ENCODE measurements at places on chromosomes 2 and 18. TPM values are rescaled to one million over a fixed set of nuclear protein-coding genes. Genes with fewer than 3 reads are reported as not detected.

DNAJC5G gene
- not detected for total RNA-seq

IL37 gene
- total RNA-seq: not detected

ATP8B1 gene
- 0.44 TPM for total RNA-seq

LCT gene
- 0.26 TPM for total RNA-seq

MROH2A gene
- not detected for total RNA-seq

HS6ST1 gene
- 15.6 TPM for total RNA-seq

NEURL3 gene
- not detected for total RNA-seq

MATN3 gene
- total RNA-seq: 0.28 TPM

DUSP11 gene
- 41.5 TPM for total RNA-seq

NEUROD1 gene
- total RNA-seq: not detected

DNA sequence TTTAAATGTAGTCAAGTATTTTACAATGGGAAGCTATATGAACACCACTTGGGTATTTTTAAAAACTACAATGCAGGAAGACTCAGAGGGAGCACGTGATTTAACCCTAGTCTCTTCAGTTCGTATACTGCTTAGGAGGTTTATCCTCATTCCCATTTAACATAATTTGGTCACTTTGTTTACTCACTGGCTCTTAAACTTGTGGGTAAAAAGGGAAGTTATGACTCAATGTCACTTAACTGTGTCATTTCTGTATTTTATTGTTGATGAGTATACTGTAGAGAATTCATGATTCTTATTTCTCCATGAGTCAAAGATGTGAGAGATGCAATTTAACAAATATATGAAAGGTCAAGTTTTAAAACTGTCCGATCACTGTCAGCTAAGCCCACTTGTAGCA is 48.2 kb downstream of the SLC66A3 start:
- H3K4me3 ChIP-seq: no peak overlapping the region
- DNase-seq: no peak
- no peaks in the 10 kb centered on the region for H3K4me1 ChIP-seq
- H3K27ac ChIP-seq: no peak overlapping the region

GRCh38 chr2:101613056-101613704 is 84.3 kb upstream of the MAP4K4 start:
- no peaks in the 10 kb centered on the region for H3K27me3 ChIP-seq
- no peak overlapping the region for H3K27ac ChIP-seq
- H3K36me3 ChIP-seq: no peaks in the 10 kb centered on the region
- no peak overlapping the region for H3K4me3 ChIP-seq

DNA sequence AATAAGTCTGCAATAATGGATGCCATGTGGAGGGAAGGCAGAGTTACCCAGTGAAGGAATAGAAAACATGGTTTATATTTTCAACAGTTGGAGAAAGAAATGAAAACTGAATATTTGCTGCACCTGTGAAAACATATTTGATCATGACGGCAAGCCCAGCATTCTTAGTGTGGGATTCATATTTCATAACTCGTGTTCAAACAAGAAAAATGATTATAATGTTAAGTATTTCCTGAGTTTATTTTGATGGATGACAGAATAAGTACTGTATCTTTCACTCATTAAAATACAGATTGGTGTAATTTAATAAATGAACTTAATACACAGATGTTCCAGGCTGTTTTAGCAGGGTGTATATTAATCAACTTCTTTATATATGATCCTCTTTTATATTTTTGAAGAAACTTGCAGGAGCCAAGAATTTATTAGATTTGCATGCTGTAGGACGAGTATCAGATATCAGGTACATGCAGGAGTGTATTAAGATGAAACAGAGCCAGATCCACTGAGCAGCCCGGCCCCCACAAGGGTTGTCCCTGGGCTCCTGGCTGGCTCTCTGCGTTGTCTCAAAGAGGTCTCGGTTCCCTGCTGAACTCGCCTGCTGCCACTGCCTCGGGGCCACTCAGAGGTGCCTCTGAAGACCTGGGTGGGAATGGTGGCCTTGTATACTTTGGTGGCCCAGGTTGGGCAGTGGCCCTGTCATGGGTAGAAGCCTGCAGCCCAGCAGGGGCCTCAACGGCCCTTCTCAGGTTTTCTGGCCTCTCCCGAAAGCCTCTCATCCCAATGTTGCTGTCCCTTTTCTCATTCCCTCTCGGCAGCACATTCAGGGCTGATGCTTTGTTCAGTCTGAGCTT is 95.0 kb upstream of the LDAH start:
- no peak for DNase-seq
- no peaks in the 10 kb centered on the region for H3K36me3 ChIP-seq
- no peaks in the 10 kb centered on the region for H3K4me1 ChIP-seq
- H3K27ac ChIP-seq: no peak overlapping the region

- no peaks in the 10 kb centered on the region for H3K36me3 ChIP-seq
- H3K4me3 ChIP-seq: no peak overlapping the region
- no peak for DNase-seq
- no peak overlapping the region for H3K27ac ChIP-seq
Observed at GRCh38 chr2:5472673-5473072, 219.5 kb upstream of the SOX11 start.

GRCh38 chr2:40384714-40385113 is 67.2 kb downstream of the SLC8A1 start:
- no peak overlapping the region for H3K4me3 ChIP-seq
- H3K27me3 ChIP-seq: no peaks in the 10 kb centered on the region
- H3K4me1 ChIP-seq: no peaks in the 10 kb centered on the region

DNA sequence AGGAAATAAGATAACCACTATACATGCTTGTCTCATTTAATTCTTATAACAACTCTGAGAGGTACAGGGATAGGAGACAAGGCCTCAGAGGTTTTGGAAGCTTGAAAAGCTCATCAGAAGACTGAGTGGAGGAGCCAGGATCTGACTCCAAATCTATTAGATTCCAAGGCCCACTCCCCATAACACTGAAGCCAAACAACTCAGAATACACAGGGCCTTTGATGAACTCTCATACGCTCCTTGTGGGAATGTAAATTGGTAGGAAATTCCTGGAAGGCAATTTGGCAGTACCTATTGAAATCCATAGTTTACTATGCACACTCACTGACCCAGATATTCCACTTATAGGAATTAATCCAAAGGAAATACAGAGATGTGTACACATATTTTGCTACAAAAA is 27.9 kb downstream of the WIPF1 start:
- peaks cover 27% of the 10 kb centered on the region for H3K4me1 ChIP-seq
- H3K27ac ChIP-seq: no peak overlapping the region
- peaks cover 12% of the 10 kb centered on the region for H3K36me3 ChIP-seq
- no peaks in the 10 kb centered on the region for H3K27me3 ChIP-seq

- no peaks in the 10 kb centered on the region for H3K27me3 ChIP-seq
- no peaks in the 10 kb centered on the region for H3K4me1 ChIP-seq
- H3K4me3 ChIP-seq: no peak overlapping the region
- H3K36me3 ChIP-seq: no peaks in the 10 kb centered on the region
- DNase-seq: no peak
Observed at GRCh38 chr2:9378433-9379390, 44.6 kb downstream of the ITGB1BP1 start.

- no peaks in the 10 kb centered on the region for H3K4me1 ChIP-seq
- H3K27ac ChIP-seq: no peak overlapping the region
- no peaks in the 10 kb centered on the region for H3K27me3 ChIP-seq
- no peak for DNase-seq
Observed at GRCh38 chr2:50785816-50786215, 246.1 kb downstream of the NRXN1 start.

GRCh38 chr18:5413447-5413846 is 117.9 kb upstream of the ZBTB14 start:
- H3K4me3 ChIP-seq: no peak overlapping the region
- H3K27ac ChIP-seq: no peak overlapping the region
- no peaks in the 10 kb centered on the region for H3K36me3 ChIP-seq
- H3K27me3 ChIP-seq: peaks cover 8% of the 10 kb centered on the region

- H3K4me1 ChIP-seq: no peaks in the 10 kb centered on the region
- DNase-seq: no peak
- H3K27me3 ChIP-seq: no peaks in the 10 kb centered on the region
Observed at GRCh38 chr2:209512971-209513370, 89.1 kb downstream of the MAP2 start.

GRCh38 chr2:164151522-164151921 is 415.7 kb upstream of the FIGN start:
- no peak for DNase-seq
- no peaks in the 10 kb centered on the region for H3K4me1 ChIP-seq
- H3K36me3 ChIP-seq: no peaks in the 10 kb centered on the region

DNA sequence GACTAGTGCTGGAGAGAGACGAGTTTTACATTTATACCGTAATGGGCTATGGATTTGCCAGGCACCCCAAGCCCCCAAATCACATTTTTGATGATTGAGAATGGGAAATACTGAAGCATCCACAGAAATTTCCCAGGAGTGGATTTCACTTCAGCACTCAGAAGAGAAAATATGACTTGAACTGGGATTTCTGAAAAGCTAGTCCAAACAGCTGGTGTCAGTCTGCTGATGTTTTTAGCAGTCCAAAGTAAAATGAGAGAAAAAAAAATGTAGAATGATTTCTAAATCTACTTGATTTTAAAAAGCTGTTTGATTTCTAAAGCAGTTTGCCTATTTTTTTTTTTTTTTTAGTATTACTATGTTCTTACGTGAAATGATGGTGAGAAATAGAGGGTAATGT is 105.0 kb downstream of the PLEKHM3 start:
- no peak for DNase-seq
- peaks cover 3% of the 10 kb centered on the region for H3K4me1 ChIP-seq
- H3K4me3 ChIP-seq: no peak overlapping the region
- H3K27me3 ChIP-seq: no peaks in the 10 kb centered on the region

GRCh38 chr2:144942516-144943256 is 422.8 kb upstream of the ZEB2 start:
- H3K27ac ChIP-seq: no peak overlapping the region
- H3K4me1 ChIP-seq: no peaks in the 10 kb centered on the region
- no peak overlapping the region for H3K4me3 ChIP-seq
- H3K36me3 ChIP-seq: no peaks in the 10 kb centered on the region
- DNase-seq: no peak
- H3K27me3 ChIP-seq: no peaks in the 10 kb centered on the region

DNA sequence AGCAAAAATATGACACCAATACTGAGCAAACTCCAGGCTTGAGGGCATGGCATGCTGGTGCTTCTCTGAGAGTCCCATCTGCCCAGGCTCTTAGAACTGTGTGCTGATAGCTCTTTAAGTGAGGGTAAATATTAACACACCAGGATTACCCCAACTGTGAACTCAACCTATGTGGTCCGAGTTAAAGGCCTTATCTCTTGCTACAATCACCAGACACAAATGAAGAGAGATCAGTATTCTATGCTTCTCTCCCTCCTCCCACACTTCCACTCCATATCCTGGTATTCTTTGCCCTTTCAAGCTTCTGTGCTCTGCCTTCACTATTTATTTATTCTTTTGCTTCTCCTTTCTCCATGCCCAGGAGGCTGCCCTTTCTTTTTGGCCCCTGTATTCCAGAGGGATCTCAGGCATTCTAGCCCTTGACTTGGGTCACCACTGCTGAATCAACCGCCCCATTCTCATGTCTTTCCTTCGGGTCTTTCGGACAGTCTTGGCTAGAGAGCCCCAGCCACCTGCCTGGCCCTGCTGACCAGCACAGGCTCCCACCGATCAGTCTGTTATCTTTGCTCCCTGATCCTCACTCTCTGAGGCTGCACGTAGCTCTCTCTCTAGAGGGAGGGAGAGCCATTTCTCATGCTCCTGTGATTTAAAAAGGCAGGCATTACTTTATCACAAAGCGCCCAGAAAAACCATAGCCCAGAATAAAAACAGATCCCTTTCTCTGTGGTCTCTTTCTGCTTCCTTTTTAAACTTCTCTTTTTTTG is 17.2 kb upstream of the HK2 start:
- no peaks in the 10 kb centered on the region for H3K27me3 ChIP-seq
- peaks cover 2% of the 10 kb centered on the region for H3K4me1 ChIP-seq
- H3K27ac ChIP-seq: no peak overlapping the region

DNA sequence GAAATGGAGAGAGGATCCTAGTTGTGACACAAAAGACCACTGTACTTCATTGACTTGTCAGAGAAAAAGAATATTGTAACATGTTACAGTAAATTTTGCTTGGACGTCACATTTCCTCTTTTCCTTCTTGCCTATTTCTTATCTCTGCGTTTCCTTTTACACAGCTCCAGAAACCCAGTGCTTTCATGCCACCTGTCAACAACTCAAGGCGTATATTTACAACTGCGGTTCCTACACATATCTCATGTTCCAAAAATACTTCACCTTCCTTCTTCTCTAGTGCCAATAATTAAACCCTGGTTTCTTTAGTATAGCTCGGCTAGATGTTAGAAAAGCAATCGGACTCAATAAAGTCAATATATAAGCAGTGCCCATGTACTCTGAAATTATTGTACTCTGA is 911.5 kb upstream of the FSHR start:
- no peak overlapping the region for H3K4me3 ChIP-seq
- no peaks in the 10 kb centered on the region for H3K4me1 ChIP-seq
- H3K27me3 ChIP-seq: no peaks in the 10 kb centered on the region
- H3K36me3 ChIP-seq: no peaks in the 10 kb centered on the region
- H3K27ac ChIP-seq: no peak overlapping the region

GRCh38 chr2:160898581-160899307 is 261.5 kb upstream of the TANK start:
- no peaks in the 10 kb centered on the region for H3K27me3 ChIP-seq
- DNase-seq: no peak
- no peaks in the 10 kb centered on the region for H3K36me3 ChIP-seq
- no peak overlapping the region for H3K27ac ChIP-seq
- H3K4me3 ChIP-seq: no peak overlapping the region
- no peaks in the 10 kb centered on the region for H3K4me1 ChIP-seq

DNA sequence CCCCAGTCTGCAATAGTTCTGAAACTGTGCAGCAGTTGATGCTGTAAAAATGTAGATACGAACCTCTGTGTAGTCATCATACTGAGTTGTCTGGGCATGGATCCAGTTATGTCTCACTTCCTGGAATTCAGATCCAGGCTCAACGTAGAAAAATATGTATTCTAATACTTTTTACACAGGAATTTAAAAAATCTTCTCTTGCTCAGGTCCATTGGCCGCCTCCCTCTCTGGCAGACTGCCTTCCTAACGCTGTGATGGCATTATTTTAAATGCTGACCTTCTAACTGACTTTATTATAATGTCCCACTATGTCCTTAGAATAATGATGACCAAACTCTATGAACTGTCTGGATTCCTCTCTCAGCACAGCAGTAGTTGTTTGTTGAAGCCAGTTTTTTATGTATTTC is 119.6 kb downstream of the FEZ2 start:
- no peak overlapping the region for H3K4me3 ChIP-seq
- H3K36me3 ChIP-seq: peaks cover 7% of the 10 kb centered on the region
- no peaks in the 10 kb centered on the region for H3K4me1 ChIP-seq
- no peak for DNase-seq
- H3K27ac ChIP-seq: no peak overlapping the region
